AG10803 (cell line): ENCODE measurements at places on chromosomes 16 and 17.

GRCh38 chr16:88512728-88513696 is 57.2 kb upstream of the ZC3H18 start:
- no peak for DNase-seq

GRCh38 chr16:58755989-58756649 is 22.0 kb upstream of the GOT2 start:
- peak; percentile 64 for DNase-seq

DNA sequence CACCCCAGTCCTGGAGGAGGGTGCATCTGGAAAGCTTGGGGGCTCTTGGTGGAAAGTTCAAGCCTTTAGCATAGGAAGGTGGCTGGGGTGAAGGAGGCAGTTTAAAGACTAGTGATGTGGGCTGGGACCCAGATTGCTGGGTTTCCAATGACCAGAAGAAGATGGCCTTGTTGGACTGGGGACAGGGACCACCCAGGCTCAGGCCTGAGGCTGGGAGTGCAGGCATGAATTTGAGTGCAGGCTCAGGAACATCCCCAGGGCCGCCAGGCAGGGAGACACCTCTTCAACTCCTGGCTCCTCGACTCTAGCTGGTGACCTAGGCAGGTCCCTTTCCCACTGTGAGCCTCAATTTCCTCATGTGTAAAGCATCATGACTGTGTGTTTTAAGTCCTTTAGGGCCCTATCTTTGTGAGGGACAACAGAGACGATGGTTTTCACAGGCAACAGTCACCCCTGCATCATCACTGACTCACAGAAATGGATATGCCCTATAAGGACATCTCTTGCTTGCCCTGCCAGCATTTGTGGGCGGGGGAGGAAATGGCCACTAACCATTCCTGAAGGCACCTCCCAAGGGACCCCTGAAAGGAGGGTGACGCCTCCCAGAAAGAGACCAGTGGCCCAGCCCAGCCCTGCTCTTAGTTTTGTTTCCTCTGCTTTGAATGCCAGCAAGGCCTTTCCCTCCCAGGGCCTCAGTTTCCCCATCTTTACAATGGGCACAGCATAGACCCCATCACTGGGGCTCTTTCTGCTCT is 11.1 kb downstream of the NLRC5 start:
- peak; percentile 88 for DNase-seq

DNA sequence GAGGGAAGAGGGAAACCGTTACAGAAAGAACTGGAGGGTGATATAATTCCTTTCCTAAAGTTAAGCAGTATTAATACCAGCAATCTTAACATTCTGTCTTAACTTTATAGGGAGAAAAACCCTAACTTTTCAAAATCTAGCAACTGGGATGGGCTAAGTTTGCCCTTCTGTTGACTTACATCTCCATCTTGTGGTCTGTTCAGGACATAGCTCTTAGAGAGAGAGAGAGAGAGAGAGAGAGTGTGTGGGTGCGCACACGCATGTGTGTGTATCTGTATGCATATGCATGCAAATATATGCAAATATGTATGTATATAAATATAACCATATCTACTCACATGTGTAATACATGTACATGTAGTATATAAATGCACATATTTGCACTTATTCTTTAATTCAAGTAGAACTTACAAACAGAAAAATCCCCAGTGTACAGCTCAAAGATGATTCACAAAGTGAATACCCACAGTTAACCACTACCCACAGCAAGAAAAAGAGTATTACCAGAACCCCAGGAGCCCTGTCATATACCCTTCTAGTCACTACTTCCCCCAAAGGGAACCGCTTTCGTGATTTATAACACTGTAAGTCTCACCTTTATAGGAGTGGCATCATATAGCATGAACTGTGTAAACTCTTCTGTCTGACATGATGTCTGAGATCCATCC is 46.5 kb downstream of the STX8 start:
- DNase-seq, result peak; percentile 57

DNA sequence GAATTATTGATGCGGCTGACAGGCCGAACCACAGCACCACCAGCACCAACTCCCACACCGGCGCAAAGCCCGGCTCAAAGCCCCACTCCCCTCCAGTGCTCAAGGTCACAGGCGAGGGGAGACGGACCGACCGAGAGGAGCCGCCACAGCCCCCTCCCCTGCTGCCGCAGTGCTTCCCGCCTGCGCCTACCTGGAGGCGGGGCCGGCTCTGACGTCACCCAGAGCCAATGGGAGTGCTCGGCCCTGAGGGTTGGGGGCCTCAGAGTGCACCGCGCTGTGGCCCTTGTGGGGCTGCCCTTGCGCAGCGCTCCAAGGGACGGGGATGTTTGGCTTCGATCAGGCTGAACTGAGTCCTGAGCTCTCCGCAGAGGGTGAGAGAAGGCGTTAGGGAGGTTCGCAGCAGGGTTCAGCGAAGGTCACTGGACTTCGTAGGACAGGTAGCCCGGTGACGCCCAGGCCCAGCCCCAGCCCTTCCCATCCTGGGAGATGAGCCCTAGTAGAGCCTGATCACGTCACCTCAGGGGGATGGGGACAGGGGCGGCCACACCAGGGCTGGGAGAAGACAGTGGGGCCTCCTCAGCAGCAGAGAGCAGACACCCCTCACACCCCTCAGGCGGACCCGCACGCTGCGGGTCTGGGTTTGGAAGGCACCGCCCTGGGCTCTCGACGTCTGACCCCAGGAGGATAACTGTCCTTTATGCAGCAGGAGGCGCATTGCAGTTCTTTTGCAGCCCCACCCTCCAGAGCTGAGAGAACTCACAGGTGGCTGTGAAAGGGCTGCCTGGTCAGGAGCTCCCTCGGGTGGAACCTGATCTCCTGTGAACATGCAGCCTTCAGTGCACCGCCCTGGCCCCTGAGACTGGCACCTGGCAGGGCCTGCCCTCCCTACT is 1.5 kb downstream of the NDRG4 start:
- DNase-seq, result no peak
